ENCODE measurements at places on chromosomes 11 and 22. TPM values are rescaled to one million over a fixed set of nuclear protein-coding genes. Genes with fewer than 3 reads are reported as not detected.

DNA sequence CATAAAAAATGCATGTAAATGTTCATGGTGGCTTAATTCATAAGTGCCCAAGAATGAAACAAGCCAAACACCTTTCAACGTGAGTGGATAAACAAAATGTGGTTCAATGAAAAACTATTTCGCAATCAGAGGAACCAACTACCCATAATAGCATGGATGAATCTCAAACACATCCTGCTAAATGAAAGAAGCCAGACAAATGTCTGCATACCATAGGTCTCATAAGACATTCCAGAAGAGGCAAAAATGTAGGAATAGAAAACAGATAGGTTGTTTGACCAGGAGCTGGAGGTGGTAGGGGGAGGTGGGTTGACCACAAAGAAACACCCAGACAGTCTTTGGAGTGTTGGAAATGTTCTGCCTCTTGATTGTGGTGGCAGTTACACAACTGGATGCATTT, 13.2 kb upstream of the OSBPL5 start:
- DNase-seq: no peak

DNA sequence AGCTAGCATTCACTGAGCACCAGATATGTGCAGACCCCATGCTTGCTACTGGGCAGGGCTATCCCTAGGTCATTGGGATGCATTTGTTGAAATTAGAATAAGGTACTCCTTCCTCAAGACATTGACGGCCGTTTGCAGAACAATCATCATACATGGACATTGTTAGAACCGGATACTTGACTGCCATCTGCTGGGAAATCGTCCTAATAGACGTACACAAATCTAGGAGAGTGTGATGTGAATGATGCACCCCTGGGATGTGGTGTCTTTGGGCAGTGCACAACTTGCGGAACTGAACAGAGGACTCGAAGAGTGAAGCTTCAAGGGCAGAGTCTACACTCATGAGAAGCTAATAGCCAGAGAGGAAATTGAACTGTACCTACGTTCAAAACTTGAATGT, 35.9 kb downstream of the MYO18B start:
- DNase-seq: no peak

Gene SCGB1D2
- not detected for total RNA-seq

DNA sequence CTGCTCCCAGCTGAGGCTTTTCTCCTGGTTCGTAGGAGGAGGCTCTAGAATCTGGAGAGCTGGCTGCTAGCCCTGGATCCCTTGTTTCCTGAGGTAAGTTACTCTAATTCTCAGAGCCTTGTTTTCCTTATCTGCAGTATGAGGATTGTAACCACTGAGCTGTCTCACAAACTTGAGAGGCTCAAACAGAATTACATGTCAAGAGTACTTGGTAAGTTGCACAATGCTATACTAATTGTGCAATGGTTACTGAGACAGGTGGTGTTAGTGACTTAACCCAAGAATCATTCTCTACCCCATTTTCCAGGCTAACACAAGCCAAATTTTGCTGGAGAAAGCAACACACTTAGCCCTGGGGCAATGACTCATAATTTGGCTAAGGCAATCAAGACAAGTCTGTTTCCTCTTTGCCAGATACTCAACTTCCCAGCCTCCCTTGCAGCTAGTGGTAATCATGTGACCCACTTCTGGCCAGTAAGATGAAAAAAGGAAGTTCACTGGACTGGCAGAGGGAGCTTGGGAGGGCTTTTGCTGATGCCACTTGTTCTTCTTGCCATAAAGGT, 348.0 kb downstream of the TENM4 start:
- DNase-seq: no peak

DNA sequence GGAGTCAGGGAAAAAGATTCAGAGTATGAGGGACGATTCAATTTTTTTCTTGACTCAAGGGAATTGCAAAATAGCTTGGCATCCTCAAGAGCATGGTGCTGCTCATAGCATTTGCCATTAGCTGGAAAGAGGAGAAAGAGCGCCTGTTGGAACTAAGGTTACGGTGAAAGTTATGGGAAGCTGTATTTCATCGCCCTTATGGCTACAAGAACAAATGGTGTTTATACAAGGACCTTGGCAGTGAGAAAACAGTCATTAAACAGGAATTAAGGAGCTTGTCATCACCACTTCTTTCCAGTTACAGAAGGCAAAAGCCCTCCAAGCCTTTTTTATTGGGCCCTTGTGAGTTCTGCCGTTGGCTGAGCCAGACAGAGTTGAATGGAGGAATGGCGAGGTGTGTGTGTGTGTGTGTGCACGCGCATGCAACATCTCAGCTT, 74.2 kb downstream of the ALX4 start:
- no peak for DNase-seq

- DNase-seq: no peak
These were observed 348.3 kb upstream of the B3GAT1 start for GRCh38 chr11:134760299-134760698.

GRCh38 chr11:121586750-121587149, 134.0 kb upstream of the SORL1-AS1 start:
- DNase-seq: no peak

GRCh38 chr11:119797736-119798135, 68.7 kb upstream of the NECTIN1 start:
- no peak for DNase-seq

Gene MS4A4A
- total RNA-seq: not detected

DNA sequence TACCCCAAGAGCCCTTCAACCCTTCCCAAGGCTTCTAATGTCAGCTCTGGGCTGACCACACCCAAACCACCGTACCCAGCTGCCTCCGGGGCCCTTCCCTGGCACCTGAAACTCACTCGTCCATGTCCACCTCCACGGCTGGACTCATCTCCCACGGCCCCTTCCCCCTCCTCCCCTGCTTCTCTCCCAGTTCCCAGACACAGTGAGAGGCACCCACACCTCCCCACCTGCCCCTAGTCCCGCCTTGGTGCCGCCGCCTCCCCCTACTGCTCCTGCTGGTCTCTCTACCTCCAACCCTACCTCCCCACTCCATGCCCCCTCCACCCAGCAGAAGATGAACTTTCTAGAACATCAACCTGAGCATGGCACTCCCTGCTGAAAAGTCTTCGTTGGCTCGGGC, 39.5 kb downstream of the ELFN2 start:
- DNase-seq: no peak

GRCh38 chr11:109858152-109858551, 235.0 kb upstream of the ZC3H12C start:
- DNase-seq: no peak

DNA sequence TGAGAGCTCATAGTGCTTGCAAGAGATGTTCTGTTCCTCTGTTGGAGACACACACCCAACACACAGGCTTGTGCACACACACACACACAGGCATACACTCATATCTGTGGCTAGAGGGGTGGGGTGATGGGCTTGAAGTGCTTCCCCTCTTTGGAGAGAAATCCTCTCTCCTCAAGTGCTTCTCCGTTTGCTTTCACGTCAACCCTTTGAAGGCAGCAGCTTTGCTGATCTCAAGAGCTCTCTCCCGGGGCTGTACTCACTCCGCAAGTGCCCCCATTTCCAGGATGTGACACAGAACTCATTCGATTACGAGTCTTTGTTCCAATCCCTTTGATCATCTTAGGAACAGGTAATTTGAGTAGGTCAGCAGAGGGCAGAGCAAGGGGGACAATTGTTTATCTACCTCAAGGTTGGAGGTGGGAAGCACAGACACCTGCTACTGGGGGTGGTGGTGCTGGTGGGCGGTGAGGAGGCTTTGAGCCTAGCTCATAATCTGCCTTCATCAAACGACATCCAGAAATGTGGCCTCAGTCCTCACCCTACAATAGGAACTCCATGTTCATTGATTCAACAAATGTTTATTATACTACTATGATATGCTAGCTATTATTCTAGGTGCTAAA, 529.8 kb upstream of the CADM1 start:
- no peak for DNase-seq

GRCh38 chr11:65448418-65449105, 26.0 kb downstream of the NEAT1 start:
- DNase-seq: no peak

Gene GTF2H1
- total RNA-seq: 52.4 TPM

DNA sequence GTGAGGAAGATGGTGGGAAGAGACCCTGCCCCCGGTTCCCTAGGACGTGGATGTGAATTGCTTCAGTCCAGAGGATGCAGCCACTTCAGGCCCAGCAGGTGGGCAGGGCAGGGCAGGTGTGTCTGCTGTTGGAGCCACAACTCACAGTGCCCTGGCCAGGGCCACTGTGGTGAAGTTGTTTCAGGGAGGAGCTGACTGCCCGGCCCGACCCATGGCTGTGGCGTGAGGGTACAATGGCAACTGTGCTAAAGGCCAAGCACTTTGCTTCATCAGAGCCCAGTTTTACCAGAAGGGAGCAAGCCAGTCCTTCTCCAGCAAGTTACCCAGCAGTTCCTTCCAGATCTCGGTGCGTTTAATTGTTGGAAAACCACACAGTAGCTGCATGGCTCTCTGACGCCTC, 1174.4 kb downstream of the BRD1 start:
- no peak for DNase-seq

Gene YPEL1
- 0.19 TPM for total RNA-seq

GRCh38 chr22:20450551-20450906, 12.9 kb upstream of the SCARF2 start:
- no peak for DNase-seq

Gene PHOX2A
- total RNA-seq: not detected

DNA sequence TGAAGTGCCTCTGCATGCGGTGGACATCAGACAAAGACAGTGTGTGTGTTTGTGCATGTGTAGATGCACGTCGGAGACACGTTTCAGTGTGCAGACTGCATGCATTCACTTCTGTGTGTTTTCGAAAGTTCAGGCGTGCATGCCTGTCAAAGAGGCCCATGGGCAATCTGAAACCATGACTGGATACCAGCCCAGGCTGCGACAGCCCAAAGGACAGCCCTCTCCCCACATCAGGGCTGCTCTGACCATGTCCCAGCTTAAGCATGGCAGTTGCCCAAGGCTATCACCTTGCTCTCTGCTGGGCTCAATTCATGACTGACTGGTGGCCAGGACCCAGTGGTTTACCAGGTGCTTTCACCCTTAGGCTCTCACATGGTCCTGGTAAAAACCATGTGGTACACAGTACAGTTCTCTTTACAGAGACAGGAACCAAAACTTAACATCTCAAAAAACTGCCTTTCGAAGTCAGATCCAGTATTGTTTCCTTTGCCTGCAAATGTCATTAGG, 423.7 kb upstream of the CADM1 start:
- DNase-seq: no peak

GRCh38 chr11:100618914-100619313, 68.2 kb upstream of the ARHGAP42 start:
- DNase-seq: no peak

- DNase-seq: no peak
These were observed 22.0 kb upstream of the KLHL35 start for GRCh38 chr11:75454987-75455386.

- DNase-seq: no peak
These were observed 9.9 kb downstream of the GLYATL1 start for GRCh38 chr11:58949184-58949583.

DNA sequence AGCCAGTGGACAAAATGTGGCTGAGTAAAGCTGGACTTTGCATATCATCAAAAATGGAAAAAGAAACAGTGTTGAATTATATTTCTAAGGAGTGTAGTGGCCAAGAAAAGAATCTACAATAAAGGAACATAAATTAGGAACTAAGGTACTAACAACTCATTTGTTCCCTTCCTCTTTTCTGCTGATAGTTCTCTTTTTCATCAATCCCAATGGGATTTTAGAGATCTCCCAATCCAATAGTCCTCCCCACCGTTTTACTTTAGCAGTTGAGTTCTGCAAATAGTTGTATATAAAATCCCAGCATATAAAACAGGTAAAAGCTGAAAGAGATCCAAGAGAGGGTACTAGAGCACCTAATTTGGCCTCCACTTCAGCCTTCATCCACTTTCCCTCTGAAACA, 2.0 kb downstream of the PRCP start:
- DNase-seq: no peak

Gene BET1L
- total RNA-seq: 42.6 TPM

- DNase-seq: peak; percentile 32
These were observed 19.3 kb downstream of the EIF3F start for GRCh38 chr11:8006349-8006977.

- peak; percentile 37 for DNase-seq
These were observed 57.5 kb downstream of the BCR start for GRCh38 chr22:23237841-23238240.

Gene OR52N4
- total RNA-seq: not detected

Gene PATZ1
- total RNA-seq: 33.7 TPM

Measured in activated T-cell treated with anti-CD3 and anti-CD28 coated beads, Interleukin-2, amount 50 U/mL, for 4 hours (primary cell).